ENCODE measurements at places on chromosomes 6 and 20. TPM values are rescaled to one million over a fixed set of nuclear protein-coding genes. Genes with fewer than 3 reads are reported as not detected.

Gene FANCE
- polyA plus RNA-seq: 6.5 TPM

Gene PNPLA1
- polyA plus RNA-seq: not detected

Gene MACROD2
- 0.33 TPM for polyA plus RNA-seq

Gene KCNK17
- not detected for polyA plus RNA-seq

Gene MAS1L
- not detected for polyA plus RNA-seq

Measured in SK-N-SH (cell line).